ENCODE measurements at places on chromosomes 5 and 9.
A peak's percentile ranks its signal among the peaks of the same experiment; 100 is the strongest.

DNA sequence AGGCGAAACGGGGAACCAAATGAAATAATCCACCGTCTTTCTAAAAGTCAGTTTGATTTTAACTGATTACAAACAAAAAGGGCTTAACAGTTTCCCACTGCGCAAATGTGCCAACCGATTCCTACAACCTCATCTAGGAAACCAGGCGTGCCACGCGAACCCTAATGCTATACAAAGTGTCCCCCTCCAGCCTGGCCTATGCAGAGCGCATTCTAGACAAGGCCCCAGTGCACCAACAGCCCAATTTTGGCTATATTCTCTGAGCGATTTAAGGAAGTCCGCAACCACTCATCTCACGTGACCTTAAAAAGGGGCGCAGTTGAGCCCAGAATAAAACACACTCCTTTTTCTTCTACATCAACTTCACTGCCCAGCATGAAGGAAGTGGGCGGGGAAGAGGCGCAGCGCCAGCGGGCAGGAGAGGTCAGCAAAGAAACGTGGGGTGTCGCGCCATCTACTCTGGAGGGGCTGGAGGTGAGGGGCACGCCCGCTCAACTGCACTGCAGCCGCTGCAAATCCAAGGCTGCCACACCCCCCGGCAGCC, 779 bp downstream of the FAM13B start:
- DNase-seq = no peak

DNA sequence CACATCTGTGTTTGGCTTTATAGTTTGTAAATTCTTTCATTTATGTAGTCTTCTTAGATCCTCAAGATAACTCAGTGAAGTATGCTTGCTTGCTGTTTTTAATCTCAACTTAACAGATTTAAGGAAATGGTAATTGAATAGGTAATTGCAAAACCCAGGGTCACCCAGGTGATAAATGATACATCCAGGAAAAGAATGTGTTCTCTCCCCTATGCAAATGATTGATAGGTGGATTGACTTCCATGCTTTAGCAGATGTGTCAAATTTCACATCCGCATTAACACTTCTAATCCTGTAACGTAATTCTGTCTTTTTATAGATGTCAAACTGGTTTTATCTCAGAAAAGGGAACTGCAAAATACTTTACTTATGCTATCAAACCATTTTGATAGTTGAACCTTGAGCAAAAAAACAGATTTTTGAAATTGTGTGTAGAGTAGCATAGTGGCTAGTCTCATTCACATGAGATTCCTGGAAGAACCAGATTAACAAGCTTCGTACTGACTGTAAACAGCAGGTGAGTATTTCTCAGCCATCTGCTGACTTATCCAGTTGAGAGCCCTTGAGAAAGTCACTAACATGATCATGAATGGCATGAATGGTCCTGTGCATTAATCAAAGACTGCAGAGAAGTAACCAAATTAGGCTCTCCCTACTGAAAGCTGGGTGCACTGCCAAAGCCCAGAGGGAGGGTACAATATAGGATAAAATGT, 86.7 kb upstream of the PAM start:
- DNase-seq = peak; percentile 79

GRCh38 chr9:103188781-103189350, 193.7 kb downstream of the CYLC2 start:
- DNase-seq = no peak

- DNase-seq = no peak
Observed at GRCh38 chr5:179759581-179760551, 27.2 kb downstream of the MAML1 start.
